Activated CD4-positive, alpha-beta memory T cell treated with anti-CD3 and anti-CD28 coated beads, Interleukin-2, amount 10 ng/mL, durations not matched to agents 7 days and 5 days (primary cell): ENCODE measurements at places on chromosomes 1 and 21. TPM values are rescaled to one million over a fixed set of nuclear protein-coding genes. Genes with fewer than 3 reads are reported as not detected.

The TBX15 gene
- total RNA-seq, result not detected

DNA sequence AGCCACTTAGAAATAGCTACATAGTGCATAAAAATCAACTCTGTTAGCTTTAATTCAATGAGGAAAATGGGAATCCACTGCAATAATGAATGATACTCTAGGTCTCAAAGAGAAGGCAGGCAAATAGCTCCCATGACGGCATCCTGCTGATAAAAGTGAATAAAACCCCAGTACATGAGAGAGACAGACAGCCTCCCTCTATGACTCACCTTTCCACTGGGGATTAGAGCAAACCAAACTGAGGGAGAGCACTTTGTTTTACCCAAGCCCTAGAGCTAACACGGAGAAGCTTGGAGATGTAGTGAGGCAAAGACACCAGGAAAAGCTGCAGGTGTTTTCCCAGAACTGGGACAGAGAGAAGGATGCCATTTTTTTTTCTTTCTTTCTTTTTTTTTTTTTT, 621.9 kb downstream of the LRRIQ3 start:
- DNase-seq, result no peak

GRCh38 chr1:163186862-163187261, 15.9 kb downstream of the RGS5 start:
- no peak for DNase-seq

DNA sequence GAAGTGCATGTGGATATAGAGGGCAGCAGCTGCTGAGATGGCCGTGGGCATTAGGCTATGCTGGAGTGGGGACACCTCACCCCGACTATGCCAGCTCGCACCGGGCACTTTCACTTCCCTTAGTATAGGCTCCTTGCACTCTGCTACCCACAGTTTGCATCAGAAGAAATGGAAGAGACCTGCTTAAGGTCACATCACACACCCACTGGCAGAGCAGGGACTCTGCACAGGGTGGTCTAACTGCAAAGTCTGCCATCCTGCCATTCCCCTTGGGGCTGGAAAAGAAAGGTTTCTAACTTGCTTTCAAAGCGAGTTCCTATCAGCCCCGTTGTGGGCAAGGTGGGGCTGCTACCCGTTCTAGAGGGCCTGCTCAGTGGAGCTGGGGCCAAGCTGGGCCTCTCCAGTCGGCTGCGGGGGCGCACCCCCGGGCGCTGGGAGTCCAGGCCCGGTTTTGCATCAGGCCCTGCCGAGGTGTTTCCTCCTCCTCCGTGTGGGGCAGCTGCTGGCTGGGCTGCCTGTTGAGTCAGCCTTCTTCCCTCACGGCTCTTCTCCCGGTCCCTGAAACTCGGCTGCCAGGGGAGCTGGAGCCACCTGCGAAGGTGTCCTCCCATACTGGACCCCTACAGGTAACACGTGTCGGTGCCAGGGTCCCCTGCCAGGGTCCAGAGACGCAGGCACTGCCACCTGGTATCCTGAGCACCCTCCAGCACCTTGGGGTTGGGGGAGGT, at the start of gene SYTL1:
SYTL1 (plus strand) TSS at position 498 of the 728 bp plus-strand sequence. CDS start 3,313 bp downstream, outside the sequence.
- DNase-seq, result peak; percentile 79

The KIF26B gene
- total RNA-seq, result not detected
